ENCODE measurements at places on chromosomes 11 and 22. TPM values are rescaled to one million over a fixed set of nuclear protein-coding genes. Genes with fewer than 3 reads are reported as not detected.

GRCh38 chr22:22666307-22667091, 22.1 kb downstream of the GGTLC2 start:
- no peak for DNase-seq

- DNase-seq = peak; percentile 40
Observed at GRCh38 chr11:19345519-19345847, 104.7 kb upstream of the E2F8 start.

DNA sequence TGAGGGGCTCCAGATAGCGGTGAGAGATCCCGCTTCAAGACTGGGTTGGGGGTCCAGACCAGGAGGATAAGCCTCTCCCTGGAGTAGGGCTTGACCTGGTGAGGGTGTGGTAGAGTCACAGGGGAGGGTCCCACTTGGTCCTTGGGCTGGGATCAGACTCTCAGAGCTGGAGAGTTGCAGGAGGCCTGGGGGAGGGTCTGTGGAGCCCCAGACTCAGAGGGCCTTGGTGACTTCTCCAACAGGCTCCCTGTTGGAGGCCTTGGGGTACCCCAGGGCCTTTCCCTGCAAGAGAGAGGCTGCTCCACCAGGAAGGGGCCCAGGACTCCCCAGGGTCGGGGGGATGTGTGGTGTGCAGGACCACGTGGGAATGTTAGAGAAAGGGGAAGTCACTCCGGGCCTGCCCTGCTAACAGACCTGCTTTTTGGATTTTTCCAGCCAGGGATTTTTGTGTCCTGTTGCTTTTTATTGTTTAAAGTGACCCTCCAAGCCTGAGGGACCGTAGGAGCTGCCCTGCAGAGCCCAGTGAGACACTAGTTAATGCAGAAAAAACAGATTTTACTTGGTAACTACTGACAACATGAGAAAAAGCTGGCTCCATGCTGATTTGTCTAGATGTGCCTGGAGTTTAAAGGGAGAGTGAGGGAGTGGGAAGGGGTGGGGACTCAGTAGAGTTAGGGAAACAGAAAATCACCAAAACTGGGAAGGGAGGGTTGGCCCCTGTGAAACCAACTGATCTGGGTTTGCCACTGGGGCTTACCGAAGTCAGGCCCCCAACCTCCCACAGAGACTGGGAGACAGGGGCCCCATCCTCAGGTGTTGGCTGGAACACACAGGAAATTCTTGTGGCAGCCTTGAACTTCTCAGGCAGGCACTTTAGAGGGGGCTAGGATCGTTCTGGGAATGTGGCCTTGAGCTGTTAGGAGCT, 801 bp upstream of the TXNRD2 start:
- peak; percentile 40 for DNase-seq

GRCh38 chr22:27205492-27206373, 548.3 kb downstream of the MIAT start:
- DNase-seq = no peak

GLYAT gene
- total RNA-seq = 8.2 TPM

GRCh38 chr11:94128291-94128745, 323 bp upstream of the PANX1 start:
- no peak for DNase-seq

POTEH gene
- total RNA-seq = not detected

RPS25 gene
- total RNA-seq = 856 TPM

Data from left cardiac atrium (tissue), 4 donors.